ENCODE measurements at places on chromosomes 5 and 9.

DNA sequence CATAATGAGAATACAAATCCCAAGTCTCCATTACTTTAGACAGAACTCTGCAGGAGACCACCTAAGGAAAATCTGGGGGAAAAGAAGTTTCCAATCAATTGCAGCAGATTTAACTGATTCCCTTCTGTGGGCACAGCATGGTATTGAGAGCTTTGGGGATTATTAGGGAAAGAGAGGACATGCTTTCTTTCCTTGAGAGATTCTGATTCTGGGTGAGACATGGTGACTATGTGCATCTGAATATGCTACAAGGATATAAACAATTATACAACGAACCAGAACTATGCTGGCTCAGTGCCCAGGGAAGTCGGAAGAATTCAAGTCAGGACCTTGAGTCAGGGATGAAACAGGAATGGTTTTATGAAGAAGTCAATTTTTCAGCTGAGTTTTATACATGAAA lies 183.7 kb downstream of the PDE4D start:
- DNase-seq: peak; percentile 32

- no peak for DNase-seq
Measured at GRCh38 chr5:146196459-146197048, 6.9 kb upstream of the RBM27 start.

GRCh38 chr5:135991429-135991828 lies 36.6 kb upstream of the LECT2 start:
- no peak for DNase-seq

DNA sequence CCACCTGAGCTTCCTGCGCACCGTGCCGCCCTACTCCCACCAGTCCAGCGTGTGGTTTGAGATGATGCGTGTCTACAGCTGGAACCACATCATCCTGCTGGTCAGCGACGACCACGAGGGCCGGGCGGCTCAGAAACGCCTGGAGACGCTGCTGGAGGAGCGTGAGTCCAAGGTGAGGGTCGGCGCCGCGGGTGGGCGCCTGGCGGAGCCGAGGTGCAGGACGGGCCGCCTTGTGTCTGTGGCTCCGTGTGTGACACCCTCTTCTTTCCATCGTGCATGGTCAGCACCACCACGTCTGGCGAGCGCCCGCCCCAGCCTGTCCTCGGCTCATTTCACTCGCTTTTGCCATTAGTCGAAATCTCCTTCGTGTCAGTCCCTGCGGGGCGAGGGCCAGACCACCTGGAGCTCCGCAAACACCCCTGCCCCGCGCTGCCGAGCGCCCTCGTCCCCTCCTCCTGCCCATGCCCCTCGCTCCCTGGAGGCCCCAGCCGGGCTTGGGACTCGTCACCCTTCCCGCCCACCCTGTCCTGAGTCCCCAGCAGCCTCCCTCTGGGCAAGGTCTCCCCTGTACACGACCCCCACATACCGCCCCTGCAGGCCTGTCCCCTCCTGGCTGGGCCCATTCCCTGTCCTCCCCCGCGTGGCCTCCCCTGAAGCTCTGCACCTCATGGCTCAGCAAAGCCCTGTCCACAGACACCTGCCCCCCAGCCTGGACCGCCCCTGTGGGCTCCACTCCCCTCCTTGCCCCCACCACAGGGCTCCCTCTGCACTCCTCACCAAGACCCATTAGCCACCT lies 7.0 kb downstream of the GRIN1 start:
- DNase-seq: no peak

DNA sequence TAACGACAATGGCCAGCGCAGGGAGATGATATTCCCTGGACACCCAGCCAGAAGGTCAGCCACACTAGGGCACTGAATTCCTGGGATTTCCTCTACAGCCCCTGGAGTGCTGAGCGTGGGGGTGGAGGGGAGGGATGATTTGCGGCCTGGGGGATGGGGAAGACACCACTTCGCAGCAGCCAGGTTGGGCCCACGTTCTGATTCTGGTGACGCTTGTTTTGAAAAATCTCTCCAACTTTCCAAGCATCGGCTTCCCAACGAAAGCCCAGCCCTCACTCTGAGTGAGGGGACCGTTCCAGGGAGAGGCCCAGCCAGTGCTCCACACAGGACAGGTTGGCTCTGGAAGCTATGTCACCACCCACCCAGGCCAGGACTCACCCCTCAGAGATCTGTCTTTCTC lies 5.4 kb downstream of the GFPT2 start:
- DNase-seq: no peak

DNA sequence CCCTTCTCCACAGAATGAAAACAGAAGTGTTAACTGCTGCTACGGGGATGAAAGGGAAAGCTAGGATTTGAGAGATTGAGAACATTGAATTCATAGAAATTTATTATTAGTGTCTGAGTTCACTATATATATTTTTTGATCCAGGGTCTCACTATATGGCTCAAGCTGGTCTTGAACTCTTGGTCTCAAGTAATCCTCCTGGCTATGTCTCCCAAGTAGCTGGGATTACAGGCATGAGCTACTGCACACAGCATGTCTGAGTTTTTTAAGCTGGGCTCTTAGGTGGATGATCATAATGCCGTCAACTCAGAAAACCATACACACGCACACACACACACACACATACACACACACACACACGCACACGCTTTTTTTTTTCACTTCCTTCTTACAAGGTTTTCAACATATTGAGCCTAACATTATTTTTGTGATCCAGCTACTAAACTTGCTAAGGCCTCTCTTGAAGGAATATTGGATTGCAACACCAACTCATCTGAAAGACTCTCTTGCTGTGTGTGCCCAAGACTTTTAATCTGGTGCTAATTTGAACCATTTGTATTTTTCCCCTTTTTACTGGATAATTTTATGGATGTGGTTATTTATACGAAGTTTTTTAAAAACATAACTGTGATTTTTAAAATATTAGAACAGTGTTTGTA lies 1045.4 kb downstream of the DTWD2 start:
- DNase-seq: no peak
